ENCODE measurements at places on chromosomes 1 and 21. TPM values are rescaled to one million over a fixed set of nuclear protein-coding genes. Genes with fewer than 3 reads are reported as not detected.

- DNase-seq = no peak
These were observed 279.6 kb downstream of the ASTN1 start for GRCh38 chr1:176884911-176885310.

DNA sequence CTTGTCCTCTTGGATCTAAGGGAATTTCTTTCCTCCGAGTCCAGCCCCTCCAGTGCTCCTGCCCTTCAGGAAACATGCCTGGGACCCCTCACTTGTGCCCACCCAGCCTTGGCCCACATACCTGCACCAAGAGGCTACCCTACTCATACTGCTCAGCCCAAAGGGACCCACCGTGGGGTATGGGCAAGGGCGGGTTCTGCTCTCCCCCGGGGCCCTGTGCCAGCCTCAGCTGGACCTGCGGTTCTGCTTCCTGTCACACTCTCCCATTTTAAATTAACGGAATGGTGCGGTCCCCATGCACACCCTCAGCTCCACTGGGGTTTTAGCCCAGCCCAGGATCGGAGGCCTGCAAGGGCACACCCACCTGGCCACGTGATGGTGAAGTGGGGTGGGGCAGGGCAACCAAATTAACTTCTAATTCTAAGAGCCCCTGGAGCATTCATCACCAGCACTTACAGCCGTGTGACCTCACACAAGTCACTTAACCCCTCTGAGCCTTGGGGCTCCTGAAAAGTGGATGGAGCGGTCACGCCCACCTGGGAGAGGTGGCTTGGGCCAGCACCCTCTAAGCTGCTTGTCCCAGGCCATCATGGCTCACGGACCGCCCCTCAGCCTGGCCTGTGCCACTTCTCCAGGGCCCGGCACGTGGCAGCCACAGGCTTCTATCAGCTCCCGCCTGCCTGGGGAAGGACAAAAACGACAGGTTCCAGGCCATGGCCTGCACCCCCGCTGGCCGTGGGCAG is 28.3 kb downstream of the TP73 start:
- DNase-seq = no peak

DNA sequence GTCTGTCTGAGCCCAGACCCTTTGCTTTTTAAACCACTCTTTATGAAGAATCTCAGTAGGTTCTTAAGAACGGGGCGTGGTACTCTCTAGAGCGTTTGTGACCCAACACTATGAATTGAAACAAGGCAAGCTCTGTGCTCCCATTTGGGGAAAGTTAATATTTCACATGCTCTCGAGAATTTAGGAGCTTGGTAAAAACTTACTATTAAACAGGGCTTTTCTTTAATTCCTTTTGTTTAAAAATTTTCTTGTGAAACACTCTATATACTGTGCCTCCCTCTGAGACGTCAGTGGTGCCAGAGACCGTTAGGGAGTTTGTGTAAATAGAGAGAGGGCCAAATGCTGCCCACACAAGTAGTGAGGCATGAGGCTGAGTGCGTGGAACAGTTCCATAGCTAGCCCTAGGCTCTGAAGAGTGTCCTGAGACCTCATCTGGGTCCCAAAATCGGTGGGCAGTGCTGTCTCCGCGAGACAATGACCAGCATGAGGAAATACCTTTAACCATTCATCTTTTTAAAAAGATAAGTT is 144.7 kb downstream of the ROR1 start:
- no peak for DNase-seq

The BTBD8 gene
- total RNA-seq = 14.9 TPM

The OR2G6 gene
- total RNA-seq = not detected

The AKR7A2 gene
- total RNA-seq = 35.8 TPM

- DNase-seq = no peak
These were observed 63.4 kb downstream of the LBR start for GRCh38 chr1:225364439-225364838.

GRCh38 chr1:92853299-92853698 is 21.5 kb downstream of the RPL5 start:
- no peak for DNase-seq

The SPRR2G gene
- total RNA-seq = not detected

DNA sequence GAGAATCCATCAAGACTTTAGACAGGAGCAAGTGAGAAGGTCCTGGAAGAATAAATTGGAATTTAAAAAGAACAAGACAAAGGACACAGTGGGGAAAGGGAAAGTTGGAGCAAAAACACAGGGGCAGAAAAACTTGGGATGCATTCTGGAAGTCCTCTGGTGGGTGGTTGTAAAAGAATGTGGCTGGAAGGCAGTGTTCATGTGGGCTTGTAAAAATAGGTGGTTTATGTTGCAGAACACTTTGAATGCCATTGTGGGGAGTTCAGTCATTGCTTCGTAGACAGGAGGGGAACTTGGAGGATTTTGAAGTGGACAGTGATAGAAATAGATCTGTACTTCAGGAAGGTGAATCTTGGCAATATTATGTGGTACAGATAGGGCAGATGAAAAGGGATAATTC is 15.2 kb downstream of the KIF1B start:
- DNase-seq = no peak

GRCh38 chr1:905071-905749 is 18.5 kb upstream of the SAMD11 start:
- peak; percentile 70 for DNase-seq

GRCh38 chr1:51284487-51284954 is 45.8 kb downstream of the TTC39A start:
- no peak for DNase-seq

The ITLN2 gene
- not detected for total RNA-seq

DNA sequence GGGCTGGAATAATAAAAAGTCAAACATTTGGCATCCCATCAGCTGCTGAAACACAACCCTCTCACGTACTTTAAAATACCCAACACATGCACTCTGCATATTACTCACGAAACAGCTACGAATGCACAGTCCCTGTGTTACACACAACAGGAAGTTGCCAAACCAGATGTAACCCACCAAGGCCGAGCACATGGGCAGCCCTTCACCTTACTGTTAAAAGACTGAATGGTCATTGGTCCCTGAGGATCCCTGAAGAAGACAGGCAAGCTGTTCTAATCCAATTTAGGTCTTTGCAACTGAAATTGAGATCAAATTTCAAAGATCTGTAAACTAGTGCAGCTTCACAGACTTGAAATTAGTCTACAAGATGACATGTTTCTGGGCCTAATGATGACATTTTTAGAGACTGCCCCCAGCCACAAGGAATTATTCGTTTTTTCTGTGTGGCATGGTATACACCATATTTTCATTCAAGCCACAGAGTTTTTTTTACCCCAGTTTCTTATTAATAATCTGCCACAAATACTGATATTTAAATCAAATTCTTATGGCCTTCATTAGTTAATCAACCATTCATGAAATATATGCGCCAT is 25.6 kb upstream of the IER5 start:
- DNase-seq = no peak

GRCh38 chr1:212125654-212126053 is 90.1 kb downstream of the DTL start:
- no peak for DNase-seq

The CELA2A gene
- 0.94 TPM for total RNA-seq

GRCh38 chr1:11523261-11523660 is 44.3 kb downstream of the DISP3 start:
- DNase-seq = no peak

DNA sequence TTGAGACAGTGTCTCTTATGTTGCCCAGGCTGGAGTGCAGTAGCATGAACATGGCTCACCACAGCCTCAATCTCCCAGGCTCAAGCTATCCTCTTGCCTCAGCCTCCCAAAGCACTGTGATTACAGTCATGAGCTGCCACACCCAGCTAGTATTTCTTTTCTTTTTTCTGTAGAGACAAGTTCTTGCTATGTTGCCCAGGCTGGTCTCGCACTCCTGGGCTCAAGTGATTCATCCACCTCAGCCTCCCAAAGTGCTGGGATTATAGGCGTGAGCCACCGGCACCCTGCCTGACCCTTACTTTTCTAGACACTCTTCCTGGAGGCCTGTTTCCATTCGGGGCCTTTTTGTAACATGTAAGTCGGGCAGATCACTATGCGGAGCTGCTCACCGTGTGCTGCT is 30.1 kb upstream of the SRP9 start:
- DNase-seq = no peak
